ENCODE measurements at places on chromosomes 16 and 17.

DNA sequence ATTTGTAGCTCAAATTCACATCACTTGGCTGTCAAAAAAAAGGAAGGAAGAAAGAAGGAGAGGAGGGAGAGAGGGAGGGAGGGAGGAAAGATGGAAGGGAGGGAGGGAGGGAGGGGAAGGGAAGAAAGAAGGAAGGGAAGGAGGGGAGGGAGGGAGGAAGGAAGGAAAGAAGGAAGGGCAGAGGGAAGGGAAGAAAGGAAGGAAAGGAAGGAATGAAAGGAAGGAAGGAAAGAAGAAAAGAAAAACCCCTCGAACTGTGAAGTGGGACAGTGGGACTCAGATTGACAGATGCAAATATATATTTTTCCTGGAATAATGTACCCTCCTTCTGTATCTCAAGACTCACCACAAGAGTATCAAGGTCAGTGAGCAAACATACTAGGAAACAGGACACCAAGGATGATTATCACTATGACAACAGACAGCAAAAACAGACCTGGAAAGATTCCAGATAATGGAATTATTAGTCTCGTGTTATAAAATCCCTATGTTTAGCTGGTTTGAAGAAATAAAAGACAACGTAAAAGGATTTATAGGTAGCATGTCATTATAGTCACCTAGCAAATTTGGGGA is 24.2 kb upstream of the ABCA3 start:
- peaks cover 15% of the 10 kb centered on the region for H3K27me3 ChIP-seq
- no peaks in the 10 kb centered on the region for H3K4me1 ChIP-seq
- H3K4me3 ChIP-seq: no peak overlapping the region
- no peak for DNase-seq

DNA sequence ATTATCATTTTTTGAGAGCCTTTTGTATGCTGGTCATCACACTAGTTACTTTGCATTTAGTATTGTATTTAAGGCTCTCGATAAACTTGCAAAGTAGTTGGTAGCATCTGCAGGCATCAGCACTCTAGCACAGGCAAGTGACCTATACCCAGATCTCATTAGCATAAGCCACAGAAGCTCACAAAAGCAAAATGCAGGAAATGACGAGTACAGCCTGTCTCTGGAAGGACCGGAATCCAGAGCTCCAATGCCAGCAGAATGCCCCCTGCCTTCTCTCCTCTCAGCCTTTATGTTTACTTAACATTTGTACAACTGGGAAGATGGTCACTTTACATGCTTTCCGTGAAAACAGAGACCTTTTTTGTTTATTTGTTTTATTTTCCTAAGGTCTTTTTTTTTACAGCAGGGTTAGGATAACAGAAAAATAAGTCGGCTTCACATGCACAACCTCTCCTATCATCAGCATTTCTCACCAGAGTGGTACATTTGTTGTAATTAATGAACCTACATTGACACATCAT is 45.4 kb upstream of the MYOCD start:
- H3K4me3 ChIP-seq: no peak overlapping the region
- no peaks in the 10 kb centered on the region for H3K27me3 ChIP-seq
- H3K27ac ChIP-seq: peak overlapping the region; percentile 58
- H3K4me1 ChIP-seq: peaks cover 8% of the 10 kb centered on the region
- no peaks in the 10 kb centered on the region for H3K36me3 ChIP-seq

DNA sequence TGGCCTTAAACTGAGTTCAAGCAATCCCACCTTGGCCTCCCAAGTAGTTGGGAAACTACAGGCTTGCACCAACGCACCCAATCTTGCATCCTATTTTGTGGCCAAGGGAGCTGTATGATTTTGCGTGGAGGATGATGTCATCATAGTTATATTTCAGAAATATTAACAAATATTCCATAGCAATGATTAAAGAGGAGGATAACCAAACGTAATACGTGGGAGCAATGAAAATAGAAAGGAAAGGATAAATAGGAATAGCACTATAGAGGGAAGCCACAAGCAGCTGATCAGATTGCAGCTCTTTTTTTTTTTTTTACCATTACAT is 2.2 kb upstream of the YWHAE start:
- H3K4me3 ChIP-seq: no peak overlapping the region
- no peak overlapping the region for H3K27ac ChIP-seq
- peaks cover 21% of the 10 kb centered on the region for H3K36me3 ChIP-seq
- H3K4me1 ChIP-seq: peaks cover 11% of the 10 kb centered on the region

GRCh38 chr17:28071891-28072606 is 29.6 kb downstream of the NLK start:
- no peak overlapping the region for H3K27ac ChIP-seq
- no peaks in the 10 kb centered on the region for H3K4me1 ChIP-seq
- H3K36me3 ChIP-seq: peaks cover 11% of the 10 kb centered on the region
- H3K27me3 ChIP-seq: no peaks in the 10 kb centered on the region
- DNase-seq: no peak

DNA sequence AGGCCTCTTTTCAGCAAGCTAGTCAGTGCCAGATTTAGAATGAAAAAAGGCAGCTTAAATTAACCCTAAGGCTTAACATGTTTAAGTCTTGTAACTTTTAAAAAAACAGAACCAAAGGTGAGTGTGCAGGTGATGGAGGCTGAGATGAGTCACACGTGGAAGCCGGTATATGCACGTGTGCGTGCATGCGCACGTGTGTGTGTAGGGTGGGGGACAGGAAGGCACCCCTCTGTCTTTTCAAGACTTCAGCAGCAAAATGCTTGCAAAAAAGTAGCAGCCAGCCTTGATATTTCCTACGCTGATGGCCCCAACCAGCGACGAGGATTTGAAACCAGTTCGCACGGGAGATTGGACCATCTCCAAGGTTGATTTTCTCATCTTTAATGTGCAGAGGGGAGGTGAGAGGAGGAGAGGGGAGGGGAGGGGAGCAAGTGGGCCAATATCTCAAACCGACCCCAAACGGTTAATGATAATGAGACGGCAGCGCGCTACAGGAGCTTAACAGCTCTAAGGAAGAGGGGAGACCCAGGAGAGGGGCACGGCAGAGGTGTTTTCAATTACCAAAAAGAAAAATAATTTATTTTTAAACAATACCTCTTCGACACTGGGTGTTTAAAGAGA is 154.7 kb downstream of the ZNF423 start:
- no peak overlapping the region for H3K27ac ChIP-seq
- H3K27me3 ChIP-seq: no peaks in the 10 kb centered on the region
- no peaks in the 10 kb centered on the region for H3K36me3 ChIP-seq
- no peaks in the 10 kb centered on the region for H3K4me1 ChIP-seq
- no peak overlapping the region for H3K4me3 ChIP-seq
- DNase-seq: no peak

DNA sequence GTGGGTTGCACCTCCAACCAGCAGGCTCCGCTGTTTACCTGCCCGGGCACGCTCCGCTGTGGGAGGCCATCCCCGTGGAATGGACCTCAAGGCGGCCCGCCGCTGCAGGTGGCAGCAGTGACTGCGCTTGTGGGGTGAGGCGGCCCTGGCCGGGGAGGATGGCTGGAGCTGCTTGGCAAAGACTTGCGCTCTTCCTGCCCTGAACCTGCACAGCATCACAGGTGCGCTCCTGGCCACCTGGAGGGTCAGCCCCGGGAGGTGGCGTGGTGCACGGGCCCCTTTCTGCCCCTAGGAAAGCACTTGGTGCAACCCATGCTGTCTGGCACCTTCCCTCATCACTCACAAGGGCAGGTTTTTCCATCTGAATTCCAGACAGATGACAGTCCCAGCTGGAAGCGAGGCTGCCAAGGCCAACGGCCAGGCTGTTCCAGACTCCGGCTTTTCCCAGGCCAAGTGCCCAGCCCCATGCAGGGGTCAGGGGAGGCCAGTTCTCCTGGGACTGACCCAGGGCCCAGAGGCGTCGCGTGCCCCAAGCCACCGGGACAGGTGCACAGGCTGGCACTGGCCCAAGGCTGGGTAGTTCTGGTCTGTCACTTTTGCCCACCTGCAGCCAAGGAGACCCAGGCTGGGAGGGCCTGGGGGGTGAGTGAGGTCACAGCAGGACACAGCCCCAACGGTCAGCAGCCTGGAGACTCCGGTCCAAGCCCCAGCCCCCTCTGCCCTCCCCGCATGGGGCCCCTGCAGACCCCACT is 13.3 kb downstream of the UTS2R start:
- H3K36me3 ChIP-seq: no peaks in the 10 kb centered on the region
- peak; percentile 93 for DNase-seq
- peak overlapping the region; percentile 4 for H3K27ac ChIP-seq
- H3K4me3 ChIP-seq: peak overlapping the region; percentile 4
- peaks cover 10% of the 10 kb centered on the region for H3K4me1 ChIP-seq

DNA sequence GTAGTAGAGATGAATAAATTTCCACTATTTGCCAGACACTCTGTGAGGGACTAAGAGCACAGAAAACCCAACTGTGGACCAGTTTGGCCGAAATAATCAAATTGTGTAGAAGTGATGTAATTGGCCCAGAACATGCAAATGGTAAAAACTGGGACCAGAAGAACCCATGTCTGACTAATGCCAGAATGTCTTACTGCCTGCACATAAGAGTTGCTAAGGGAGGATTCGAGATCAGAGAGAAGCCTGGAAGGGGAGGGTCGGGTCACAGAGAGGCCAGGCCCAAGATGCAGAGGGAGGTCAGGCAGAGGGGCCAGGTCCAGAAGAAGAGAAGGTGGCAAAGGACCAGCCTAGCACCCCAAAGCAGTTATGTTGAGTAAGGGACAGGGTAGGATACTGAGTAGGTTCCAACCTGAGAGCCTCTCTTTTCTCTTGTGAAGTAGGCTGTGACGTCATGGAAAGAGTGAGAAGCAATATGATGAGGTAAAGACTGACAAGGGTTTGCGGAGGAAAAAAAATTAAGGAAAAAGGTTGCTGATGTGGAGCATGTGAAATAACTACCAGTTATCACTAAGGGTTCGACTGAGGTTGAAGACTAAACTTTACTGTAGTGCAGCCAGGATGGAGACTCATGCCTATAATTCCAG is 53.2 kb downstream of the SKAP1 start:
- H3K27ac ChIP-seq: no peak overlapping the region
- H3K4me3 ChIP-seq: no peak overlapping the region
- no peaks in the 10 kb centered on the region for H3K4me1 ChIP-seq
- H3K36me3 ChIP-seq: no peaks in the 10 kb centered on the region
- H3K27me3 ChIP-seq: no peaks in the 10 kb centered on the region
- DNase-seq: no peak

DNA sequence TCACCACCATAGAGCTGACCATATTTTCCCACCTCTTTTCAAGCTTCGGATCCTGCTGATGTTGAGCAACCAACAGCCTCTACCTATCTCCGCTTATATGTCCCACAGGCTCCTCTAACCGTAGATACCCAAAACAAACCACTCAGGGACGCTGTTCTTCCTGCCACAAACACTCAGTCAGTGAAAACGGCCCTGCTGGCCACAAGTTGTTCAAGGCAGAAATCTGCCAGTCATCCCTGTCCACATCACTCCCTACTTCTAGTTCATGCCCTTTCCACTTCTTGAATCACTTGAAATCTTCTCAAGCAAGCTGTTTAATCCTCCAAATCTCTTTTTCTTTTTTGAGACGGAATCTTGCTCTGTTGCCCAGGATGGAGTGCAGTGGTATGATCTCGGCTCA is 7.9 kb downstream of the RABEP2 start:
- H3K27ac ChIP-seq: no peak overlapping the region
- H3K4me1 ChIP-seq: no peaks in the 10 kb centered on the region
- no peaks in the 10 kb centered on the region for H3K27me3 ChIP-seq
- H3K36me3 ChIP-seq: peaks cover 14% of the 10 kb centered on the region

GRCh38 chr17:36675250-36675649 is 73.9 kb downstream of the MRM1 start:
- no peaks in the 10 kb centered on the region for H3K4me1 ChIP-seq
- DNase-seq: no peak
- H3K27me3 ChIP-seq: no peaks in the 10 kb centered on the region

DNA sequence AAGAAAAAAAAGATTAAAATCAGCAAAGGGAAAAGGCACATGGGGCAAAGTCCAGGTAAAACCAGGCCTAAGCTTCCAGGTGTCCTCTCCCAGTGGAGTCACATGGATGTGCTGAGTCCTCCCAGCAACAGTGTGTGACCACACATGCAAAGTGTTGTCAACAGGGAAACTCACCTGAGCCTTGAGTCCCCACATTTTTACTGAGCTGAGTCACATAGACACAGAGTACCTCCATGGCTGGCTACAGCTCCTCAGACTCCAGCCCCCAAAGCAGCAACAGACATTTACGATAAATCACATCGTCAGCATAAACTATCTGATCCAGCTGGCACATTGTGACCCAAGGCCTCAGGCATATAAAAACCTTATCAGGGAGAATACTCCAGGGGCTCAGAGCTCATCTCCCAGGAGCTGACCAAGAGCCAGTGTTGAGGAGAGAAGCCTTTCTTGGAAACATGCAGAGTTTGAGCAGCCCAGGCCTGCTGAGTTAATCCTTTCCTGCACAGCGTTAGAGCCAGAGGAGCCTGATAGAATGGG is 20.5 kb downstream of the ERCC4 start:
- H3K27me3 ChIP-seq: no peaks in the 10 kb centered on the region
- no peak overlapping the region for H3K4me3 ChIP-seq
- peaks cover 48% of the 10 kb centered on the region for H3K36me3 ChIP-seq

DNA sequence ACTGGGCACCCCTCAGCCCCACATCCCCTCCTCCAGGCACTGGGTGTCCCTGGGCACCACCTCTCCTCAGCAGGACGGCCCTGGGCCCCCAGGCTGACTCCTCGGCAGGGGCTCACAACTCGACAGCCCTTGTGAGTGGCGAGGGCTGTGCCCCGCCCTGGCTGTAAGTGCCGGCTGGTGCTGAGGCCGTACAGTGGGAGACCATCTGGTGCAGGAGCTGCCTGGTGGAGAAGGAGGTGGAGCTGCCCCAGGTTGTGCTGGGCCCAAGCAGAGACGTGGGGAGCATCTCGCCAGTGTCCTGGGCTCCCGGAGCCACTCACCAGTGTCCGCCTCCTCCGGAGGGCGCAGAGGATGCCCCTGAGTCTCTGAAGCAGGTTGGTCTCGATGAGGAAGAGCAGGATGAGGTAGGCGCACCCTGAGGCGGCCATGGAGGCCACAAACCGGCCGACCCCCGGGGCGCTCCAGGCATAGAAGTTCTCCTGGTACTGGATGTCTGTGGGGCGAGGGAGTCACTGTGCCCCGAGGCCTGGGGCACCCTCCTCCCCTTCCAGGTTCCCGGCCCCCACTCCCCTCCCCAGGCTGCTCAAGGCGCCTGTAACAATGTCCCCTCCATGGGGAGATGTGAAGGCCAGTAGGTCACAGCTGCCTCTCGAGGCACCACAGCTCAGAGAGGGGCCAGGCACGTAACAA is 15.1 kb upstream of the RNPS1 start:
- DNase-seq: no peak
- no peaks in the 10 kb centered on the region for H3K36me3 ChIP-seq
- no peaks in the 10 kb centered on the region for H3K27me3 ChIP-seq
- no peak overlapping the region for H3K27ac ChIP-seq

GRCh38 chr17:55683550-55684315 is 38.9 kb downstream of the TMEM100 start:
- no peak for DNase-seq
- no peaks in the 10 kb centered on the region for H3K4me1 ChIP-seq

DNA sequence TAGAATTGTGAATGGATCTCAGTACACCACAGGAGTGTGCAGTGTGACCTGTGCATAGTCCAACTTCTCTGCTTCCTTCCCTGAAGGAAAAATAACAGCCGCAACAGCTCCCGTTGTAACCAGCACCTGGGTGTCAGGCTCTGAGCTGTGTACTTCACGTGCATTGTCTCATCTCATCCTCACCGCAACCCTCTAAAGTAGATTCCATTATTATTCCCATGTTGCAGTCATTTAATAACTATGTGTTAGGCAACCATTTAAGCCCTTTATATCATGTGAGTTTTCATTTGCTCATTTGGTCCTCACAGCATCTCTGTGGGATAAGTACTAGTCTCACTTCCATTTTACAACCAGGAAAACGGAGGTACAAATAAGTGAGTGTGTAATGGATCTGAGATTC is 247.0 kb upstream of the MAF start:
- no peak overlapping the region for H3K27ac ChIP-seq
- DNase-seq: no peak
- H3K4me3 ChIP-seq: no peak overlapping the region
- H3K36me3 ChIP-seq: no peaks in the 10 kb centered on the region

Data from RWPE2 (cell line).